ENCODE measurements at places on chromosomes 12 and 14.

DNA sequence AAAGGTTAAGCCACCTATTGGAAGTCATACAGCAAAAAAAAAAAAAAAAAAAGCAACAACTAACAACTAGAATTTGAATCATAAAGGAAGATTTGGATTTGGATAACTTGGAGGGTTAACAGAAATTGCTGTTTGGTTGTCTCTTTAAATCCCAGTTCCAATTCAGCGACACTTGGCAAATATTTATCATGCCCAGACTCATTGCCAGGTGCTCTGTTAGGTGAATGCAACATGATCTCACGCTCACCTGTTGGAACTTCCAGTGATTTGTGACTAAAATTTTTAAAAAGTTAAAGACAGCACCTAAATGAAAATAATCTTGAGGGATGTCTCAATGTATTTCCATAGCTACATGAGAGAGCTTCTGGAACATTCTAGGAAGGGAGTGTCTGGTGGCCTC lies 103.7 kb downstream of the TBX3 start:
- no peak for DNase-seq

DNA sequence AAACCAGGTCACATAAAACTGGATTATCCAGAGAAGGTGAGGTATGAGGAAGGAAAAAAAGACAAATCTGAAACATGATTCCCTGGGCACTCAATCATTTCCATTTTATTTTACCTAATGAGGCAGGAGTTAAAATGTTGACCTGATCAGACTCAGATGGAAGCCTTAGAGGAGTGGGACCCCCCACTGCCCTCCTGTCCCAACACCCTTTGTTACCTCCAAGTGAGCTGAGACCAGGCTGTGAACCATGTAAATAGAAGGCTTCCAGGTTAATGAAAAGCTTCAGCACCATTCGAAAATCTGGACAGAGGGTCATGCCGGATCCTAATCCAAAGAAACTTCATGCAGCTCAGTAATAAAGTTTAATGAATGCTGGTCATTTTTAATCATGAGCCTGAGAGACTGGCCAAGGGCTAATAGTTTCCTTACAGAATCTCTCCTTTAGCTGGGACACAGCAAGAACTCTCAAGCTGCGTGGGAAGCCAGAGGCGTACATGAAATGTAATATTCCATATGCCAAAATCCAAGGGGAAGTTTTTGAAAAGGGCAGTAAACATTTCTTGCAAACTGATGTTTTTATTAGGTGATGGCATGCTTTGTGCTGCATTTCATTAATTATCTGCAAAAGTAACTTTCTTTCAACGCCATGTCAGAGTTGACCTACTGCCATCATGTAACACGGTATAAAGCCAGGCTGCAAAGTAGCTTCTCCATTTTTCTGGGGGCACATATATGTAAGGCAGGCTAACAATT lies 183.0 kb downstream of the PAX9 start:
- DNase-seq = no peak

DNA sequence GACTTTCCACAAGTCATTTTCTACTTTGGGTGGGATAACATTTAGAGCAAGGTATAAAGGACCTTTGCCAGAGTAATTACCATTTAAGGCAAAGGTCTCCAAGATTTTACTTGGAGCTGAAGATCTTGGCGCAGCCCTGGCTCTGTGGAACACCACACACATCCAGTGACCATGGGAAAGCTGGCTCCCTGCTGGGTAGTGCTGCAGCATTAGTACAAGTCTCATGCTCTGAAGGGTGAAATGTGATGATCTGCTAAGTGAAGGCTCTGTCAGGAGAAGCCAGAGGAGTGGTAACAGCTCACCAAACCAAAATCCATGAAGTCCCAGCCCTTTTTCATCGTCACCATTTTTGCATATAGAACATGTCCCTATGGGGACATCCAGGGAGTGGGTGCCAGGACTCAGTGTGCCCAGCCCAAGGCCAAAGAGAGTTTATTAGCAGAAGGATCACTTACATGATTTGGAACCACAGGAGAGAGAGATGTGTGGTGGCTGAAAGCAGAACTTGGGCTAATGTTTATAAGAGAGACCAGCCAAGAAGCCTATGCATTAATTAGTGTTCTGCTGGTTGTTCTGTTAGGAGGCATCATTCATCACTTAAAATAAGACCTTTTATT lies 110.7 kb downstream of the SLC38A6 start:
- no peak for DNase-seq

- peak; percentile 4 for DNase-seq
Measured at GRCh38 chr14:77157740-77158139, 16.1 kb upstream of the ZDHHC22 start.

DNA sequence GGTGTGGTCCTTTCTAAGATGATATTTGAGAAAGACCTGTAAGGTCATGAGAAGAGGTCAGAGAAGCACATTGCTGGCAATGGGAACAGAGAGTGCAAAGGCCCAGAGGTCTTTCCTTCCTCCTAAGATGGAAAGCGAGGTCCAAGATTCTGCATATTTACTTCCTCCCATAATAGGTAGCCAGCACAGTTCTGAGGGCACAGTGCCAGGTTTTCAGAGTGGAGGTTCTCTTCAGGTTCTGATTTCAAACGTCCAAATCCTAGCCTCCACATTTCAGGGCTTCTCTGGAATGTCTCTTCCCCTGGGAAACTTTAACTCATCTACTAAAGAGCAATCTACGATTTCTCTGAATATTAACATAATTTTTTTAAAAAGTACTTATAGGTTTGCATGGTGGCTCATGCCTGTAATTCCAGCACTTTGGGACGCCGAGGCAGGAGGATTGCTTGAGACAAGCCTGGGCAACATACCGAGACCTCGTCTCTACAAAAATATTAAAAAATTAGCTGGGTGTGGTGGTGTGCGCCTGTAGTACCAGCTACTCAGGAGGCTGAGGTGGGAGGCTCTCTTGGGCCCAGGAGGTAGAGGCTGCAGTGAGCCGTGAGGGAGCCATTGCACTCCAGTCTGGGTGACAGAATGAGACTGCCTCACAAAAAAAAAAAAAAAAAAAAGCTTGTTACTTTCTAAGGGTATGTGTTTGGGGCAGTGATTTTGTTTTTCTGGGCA lies 526 bp upstream of the MRPL42 start:
- no peak for DNase-seq

- no peak for DNase-seq
Measured at GRCh38 chr12:120873226-120873625, 30.9 kb downstream of the SPPL3 start.

DNA sequence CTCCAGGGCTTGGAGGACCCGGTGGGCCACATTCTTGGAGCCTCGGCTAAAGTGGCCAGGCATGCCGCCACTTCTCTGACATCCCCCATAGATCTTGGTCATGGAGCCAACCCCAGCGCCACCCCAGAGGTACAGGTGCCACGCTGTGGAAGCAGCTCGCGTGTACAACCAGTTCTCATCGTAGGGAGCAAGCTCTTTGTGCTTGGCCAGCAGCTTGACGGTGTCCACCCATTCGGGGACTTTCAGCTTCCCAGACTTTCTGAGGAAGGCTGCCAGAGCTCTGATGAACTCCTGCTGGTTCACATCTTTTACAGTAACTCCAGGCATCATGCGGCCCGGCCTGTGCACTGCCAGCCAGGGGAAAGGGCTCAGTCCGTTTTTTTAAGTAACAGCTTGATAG lies 29.3 kb upstream of the EAPP start:
- no peak for DNase-seq

DNA sequence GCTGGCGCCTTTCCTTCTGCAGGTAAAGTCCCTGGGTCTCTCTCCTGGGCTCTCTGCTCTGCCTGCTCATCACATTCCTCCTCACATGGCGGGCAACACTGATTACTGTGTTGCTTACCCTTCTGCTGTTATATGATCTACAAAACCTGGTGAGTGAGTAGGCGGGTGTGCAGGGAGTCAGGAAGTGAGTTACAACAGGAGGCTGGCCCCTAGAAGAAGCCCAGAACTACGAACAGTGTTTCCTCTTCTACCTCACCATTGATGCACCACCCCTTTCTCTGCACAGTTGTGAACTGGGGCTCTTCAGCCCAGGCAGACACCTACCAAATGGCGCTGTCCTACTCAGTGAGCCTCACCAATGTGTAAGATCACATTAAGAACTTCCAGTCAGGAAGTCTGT lies 4.9 kb upstream of the KLHL33 start:
- DNase-seq = no peak

DNA sequence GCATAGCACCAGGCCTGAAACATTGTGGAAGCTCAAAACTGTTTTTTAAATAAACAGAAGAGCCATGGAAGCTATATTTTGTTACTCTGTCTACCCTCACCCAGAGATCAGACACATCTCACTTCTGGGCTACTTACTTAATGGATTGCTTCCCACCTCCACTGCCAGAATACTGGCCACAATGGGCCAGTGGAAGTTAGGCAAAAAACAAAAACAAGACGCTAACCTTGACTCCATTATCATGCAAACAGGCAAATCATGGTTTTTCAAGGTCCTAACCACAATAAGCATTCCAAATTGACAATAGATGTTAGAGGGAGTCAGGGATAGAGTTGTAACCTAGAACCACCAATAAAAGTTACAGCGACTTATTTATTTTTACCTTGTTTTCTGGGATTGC lies 52.7 kb upstream of the PTCSC3 start:
- DNase-seq = no peak

DNA sequence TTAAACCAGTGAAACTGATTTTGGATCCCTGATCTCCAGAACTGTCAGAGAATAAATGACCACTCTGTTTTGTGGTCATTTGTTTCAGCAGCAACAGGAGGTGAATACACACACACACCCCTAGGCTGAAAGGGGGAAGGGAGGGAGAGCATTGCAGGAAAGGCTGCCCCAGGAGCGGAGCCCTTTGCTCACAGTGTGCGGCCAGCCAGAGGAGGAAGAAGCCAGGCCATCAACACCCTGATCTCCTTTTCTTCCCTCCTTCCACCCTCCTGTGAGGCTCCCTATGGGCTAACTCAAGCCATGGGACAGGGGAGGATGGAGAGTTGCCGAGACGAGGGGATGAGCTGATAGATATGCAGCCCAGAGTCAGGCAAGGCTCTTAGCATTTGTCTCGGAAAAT lies 211.9 kb downstream of the TBX5 start:
- DNase-seq = no peak

Data from iPS-NIHi11 (cell line).